ENCODE measurements at places on chromosomes 6 and 20.

DNA sequence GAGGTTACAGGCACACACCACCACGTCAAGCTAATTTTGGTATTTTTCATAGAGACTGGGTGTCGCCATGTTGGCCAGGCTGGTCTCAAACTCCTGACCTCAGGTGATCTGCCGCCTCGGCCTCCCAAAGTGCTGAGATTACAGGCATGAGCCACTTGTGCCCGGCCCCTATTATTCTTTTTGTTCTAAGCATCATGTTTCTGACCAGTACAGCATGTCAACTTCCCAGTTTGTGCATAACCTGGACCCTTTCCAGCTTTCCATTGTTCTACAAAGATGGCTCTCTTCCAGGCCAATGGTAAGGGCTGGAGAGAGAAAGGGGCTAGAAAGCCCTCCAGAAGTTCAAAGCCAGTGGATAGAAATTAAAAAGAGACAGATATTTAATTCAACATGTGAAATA is 91.3 kb upstream of the TNFAIP3 start:
- no peak for DNase-seq

DNA sequence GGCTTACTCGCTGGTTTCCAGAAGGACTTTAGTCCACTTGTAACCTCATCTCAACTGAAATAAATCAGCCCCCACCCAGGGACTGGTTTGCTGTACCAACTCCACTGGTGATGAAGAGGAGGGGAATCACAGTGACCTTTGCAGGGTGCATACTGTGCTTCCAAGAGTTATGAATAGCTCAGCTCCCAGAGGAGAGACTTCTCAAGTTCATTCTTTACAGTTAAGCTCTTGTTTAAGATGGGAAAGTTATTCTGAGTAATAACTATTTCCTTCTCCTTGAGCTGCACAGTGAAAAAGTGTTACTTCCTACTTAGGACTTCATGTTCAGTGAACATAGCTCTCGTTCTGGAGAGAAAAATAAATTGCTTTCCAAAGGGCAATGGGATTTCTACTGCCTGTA is 166.5 kb upstream of the ECI2 start:
- DNase-seq = no peak

DNA sequence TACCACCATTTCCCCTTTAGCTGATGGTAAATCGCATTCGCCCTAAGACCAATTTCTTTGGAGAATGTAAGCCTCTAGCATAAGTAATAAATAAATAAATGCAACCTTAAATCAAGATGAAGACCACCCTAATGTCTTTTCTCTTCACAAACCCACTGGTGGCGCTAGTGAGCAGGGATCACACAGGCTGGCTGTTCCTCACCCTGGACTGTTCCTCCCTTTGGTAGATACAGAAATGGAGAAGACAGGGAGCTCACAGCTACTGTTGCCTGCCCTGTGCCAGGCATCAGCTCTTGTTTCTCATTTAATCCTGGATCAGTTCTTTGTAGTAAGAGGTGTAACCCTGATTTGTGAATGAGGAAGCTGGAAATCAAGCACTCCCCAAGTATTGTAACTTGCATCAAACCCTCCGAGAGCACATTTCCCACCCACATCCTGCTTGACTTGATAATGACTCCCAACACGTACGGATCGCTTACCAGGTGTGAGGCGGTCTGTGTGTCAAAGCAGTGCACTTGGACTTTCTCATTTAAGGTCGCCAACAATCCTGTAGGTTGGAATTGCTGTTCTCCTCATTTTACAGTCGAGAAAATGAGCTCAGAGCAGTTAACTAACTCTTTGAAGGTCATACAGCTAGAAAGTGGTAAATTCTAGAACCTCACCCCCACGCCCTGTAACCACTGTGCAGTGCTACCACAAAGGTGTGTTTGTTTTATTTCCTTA is 236.1 kb downstream of the TSHZ2 start:
- DNase-seq = peak; percentile 30

DNA sequence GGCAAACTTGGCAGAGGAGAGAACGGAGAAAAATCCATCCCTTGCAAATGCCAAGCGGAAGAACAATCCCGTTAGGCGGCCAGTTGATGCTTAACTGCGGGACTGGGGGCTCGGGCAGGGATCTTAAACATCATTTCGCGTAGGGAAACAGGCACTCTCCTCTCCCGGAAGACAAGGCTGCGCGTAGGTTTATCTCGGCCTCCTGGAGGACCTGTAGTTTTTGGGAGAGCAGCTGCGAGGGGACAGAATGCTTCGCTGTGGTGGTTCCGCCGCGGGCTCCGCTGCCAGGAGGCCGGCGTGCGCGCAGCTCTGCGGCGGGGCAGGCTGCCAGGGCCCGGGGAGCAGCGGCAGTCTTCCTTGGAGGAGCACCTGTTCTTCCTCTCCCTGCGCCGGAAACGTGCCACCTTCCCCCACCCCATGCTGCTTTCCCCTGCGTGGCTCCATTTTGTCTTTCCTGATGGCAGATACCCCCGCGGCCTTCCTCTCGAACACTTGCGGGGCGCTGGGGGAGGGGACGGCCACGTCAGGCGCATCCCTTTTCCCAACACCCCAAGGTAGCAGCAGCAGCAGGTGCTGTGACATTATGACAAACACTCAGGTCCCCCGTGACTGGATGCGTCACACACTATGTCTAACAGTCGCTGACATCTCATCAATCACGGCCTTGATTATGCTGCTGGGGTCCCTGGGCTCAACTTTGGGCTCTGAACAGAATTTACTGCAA is 230.7 kb upstream of the BTBD3 start:
- DNase-seq = peak; percentile 17

- DNase-seq = no peak
Measured at GRCh38 chr6:35977308-35977707, 47.1 kb downstream of the SLC26A8 start.

DNA sequence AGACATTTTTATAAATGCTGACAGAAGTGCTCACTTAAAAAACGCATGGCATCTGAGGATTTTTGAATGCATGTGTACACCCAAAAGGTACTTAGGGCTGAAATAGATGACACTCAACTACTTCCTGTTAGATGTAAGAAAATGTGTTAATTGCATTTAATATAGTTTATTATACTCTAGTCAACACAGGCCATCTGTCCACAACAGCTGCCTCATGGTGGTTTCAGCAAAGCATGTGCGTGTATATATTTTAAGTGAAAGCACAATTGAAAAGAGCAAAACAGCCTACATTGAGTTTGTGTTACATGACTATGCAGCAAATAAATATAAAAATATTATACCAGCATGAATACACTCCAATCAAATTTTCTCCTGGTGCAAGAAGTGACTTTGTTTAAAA is 1233.0 kb upstream of the EYS start:
- DNase-seq = no peak

- DNase-seq = no peak
Measured at GRCh38 chr20:9019833-9020232, 49.1 kb upstream of the PLCB4 start.

- no peak for DNase-seq
Measured at GRCh38 chr6:119034827-119035458, 43.5 kb downstream of the FAM184A start.

GRCh38 chr6:23330632-23331031 is 761.3 kb downstream of the HDGFL1 start:
- no peak for DNase-seq

GRCh38 chr6:31860349-31860748 is 2.3 kb downstream of the NEU1 start:
- no peak for DNase-seq

GRCh38 chr6:158237656-158238055 is 69.5 kb downstream of the GTF2H5 start:
- DNase-seq = no peak

DNA sequence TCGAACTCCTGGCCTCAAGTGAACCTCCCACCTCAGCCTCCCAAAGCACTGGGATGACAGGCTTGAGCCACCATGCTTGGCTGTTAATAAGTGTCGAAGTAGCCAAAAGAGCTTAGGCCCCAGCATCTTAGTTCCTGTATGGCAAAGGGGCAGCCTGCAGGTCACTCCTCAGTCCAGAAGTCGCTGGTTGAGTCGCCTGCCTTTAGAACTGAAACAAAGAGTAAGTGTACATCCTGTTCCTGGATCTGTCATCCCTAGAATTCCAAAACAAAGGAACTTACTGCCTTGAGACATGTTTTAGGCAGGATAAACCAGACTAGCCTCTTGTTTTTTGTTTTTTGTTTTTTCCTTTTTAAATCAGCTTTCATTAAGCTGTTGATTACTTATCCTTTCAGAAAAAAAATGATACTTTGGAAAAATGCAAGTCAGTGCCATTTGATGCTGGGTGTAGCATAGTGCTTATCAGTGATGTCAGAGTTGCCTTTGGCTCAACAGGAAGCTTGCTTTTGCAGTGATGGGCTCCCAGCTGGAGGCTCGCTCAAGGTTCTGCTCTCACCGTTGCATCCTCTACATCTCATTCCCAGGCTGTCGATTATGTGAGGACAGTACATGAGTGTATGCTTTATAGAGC is 9.0 kb downstream of the ACTR5 start:
- DNase-seq = no peak

GRCh38 chr6:104324301-104324700 is 535.4 kb downstream of the HACE1 start:
- no peak for DNase-seq

- DNase-seq = no peak
Measured at GRCh38 chr6:163687075-163687474, 272.6 kb downstream of the QKI start.

- DNase-seq = no peak
Measured at GRCh38 chr6:43070028-43070632, 6.0 kb upstream of the PTK7 start.

- DNase-seq = no peak
Measured at GRCh38 chr6:153135681-153136080, 4.6 kb upstream of the RGS17 start.

DNA sequence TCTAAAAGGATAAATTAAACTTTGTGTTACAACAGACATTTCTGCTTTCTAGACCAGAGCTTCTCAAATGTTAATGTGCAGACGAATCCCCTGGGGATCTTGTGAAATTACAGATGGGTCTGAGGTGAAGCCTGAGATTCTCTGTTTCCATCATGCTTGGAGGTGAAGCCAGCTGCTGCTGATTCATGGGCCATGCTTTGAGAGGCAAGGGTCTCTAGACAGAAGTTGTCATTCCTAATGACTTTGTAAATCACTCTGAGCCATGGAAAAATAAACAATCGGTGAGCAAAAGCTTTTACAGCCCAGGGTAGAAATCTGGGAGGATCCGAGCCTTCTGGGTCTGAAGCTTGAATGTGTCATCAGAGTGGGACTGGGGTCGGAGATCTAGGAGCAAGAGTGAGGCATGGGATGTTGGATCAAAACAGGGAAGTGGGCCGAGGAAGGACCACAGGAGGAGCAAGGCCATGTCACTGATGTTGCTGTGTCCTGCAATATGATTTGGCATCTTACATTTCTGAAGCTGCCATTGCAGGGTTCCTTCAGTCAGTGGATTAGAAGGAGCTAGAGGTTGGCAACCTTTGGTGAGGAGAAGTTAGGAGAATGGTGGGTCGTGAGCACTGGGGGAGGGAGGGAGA is 77.3 kb downstream of the TRMT11 start:
- no peak for DNase-seq

- no peak for DNase-seq
Measured at GRCh38 chr6:132931313-132931712, 116.9 kb downstream of the RPS12 start.

DNA sequence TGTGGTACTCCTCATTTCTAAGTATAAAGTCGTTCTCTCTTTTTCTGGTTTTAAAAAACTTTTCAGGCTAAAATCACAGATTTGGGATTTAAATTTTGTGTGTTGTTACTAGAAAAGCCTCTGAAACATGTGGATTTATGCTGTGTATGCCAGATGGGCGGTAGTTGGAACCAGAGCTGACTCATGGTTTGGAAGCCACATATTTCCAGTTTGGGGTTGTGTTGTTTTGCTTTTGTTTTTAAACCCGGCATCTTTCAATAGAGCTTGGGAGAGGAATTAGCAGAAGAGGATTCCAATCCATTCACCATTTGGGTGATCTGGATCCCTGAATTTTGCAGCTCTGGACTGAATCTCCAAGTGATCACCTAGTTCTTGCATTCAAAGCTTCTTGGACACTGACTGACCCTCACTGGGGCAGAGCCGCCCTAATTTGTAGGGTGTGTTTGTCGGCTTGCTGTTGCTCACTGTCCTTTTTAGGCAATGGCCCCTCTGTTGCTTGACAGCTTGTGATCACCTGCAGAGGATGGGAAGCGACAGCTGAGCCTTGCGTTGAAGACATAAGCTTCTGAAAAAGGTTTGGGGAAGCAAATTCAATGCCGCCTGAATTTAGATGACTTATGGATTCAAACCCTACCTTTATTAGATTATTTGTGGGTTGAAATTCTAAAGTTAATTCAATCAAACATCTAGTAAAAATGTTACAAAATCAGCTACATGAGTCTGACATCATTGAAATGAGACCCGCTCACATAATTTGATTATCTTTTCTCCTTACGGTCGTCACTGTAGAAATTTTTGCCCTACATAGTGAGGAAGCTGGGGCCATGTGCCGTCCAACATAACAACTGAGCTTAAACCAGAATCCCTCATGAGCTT is 79.9 kb upstream of the CD83 start:
- no peak for DNase-seq

GRCh38 chr20:3785240-3786125 is 1.1 kb downstream of the CENPB start:
- no peak for DNase-seq

- DNase-seq = no peak
Measured at GRCh38 chr6:11535801-11536230, 1.7 kb upstream of the TMEM170B start.

GRCh38 chr20:16528078-16528477 is 45.2 kb downstream of the KIF16B start:
- DNase-seq = no peak

DNA sequence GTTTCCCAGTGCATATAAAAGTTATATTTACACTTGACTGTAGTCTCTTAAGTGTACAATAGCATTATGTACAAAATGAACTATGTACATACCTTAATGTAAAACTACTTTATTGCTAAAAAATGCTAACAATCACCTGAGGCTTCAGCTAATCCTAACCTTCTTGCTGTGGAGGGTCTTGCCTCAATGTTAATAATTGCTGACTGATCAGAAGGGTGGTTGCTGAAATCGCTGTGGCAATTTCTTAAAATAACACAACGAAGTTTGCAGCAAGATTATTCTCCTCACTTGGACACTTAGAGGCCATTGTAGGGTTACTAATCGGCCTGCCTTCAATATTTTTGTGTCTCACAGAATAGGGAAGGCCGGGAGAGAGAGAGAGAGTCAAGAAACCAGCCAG is 24.7 kb upstream of the MICB start:
- DNase-seq = no peak

DNA sequence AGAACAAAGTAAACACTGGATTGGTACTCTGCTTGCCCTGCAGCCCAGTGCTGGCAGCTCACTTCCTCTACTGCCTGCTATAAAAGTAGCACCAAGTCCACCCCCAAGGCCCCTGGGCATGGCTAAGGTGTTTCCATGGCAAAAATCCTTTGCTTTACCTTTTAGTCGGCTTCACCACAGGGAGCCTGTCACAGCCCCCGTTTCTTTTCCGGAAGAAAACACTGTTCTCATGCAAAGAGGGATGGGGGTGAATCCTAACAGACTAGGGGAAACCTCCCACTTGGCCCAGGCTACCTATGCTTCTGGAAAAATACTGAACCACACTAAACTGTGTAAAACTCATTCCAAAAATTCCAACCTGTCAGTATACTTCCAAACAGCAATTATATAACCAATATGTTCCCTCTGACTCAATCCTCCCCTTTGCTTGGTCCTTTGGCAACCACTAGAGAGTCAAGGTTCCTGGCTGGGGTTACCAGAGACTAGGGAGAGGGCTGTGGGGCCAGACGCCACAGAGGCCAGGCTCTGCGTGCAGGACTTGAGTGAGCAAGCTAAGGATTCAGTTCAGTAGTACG is 16.1 kb downstream of the PPIL1 start:
- no peak for DNase-seq

All from neuronal stem cell (in vitro differentiated cells).